NCI-H2029 (cell line): ENCODE measurements at places on chromosomes 7 and 10.

DNA sequence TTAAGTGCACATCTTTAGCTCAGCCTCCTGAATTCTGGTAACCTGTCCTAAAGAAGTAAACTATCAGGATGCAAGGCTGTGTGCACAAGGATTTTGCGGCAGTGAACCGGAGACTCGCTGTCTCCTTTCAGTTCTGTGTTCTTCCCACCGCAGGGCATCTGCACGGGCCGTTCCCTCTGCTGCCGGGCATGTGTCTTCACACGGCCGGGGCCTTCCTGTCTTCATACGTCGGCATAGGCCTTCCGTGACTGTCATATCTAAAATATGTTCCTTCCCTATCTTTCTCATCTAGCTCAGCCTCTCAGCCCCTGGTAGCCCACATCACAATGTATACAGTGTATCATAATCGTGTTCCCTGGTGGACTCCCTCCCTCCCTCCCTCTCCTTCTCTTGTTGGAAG is 16.4 kb downstream of the PALD1 start:
- no peak for DNase-seq

GRCh38 chr10:110273474-110273873 is 31.2 kb downstream of the SMNDC1 start:
- peak; percentile 0 for DNase-seq

DNA sequence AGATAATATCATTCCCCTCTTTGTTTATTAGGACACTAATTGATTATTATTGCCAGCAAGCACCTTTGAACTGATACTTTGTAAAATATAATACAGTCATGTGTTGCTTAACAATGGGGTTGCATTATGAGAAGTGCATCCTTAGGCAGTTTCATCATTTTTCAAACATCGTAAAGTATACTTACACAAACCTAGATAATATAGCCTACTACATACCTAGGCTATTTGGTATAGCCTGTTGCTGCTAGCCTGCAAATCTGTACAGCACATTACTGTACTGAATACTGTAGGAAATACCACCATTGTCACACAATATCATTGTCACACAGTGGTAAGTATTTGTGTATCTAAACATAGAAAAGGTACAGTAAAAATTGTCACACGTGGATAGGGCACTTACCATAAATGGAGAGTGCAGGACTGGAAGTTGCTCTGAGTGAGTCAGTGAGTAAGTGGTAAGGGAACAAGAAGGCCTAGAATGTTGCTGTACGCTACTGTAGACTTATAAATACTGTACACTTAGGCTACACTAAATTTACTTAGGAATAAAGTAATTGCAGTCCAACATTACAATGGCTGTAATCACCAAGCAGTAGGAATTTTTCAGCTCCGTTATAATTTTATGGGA is 70.7 kb downstream of the LCOR start:
- no peak for DNase-seq

DNA sequence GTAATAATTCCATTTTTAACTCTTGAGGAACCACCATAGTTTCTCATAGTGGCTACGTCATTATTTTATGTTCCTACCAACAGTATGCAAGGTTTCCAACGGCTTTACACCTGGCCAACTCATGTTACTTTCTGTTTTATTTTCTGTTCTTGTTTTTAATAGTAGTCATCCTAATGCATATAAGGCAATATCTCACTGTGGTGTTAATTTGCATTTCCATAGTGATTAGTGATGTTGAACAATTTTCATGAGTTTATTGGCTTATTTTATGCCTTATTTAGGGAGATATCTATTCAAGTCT is 465.5 kb upstream of the KLF6 start:
- no peak for DNase-seq

GRCh38 chr7:94595717-94596116 is 60.2 kb downstream of the SGCE start:
- DNase-seq: no peak

DNA sequence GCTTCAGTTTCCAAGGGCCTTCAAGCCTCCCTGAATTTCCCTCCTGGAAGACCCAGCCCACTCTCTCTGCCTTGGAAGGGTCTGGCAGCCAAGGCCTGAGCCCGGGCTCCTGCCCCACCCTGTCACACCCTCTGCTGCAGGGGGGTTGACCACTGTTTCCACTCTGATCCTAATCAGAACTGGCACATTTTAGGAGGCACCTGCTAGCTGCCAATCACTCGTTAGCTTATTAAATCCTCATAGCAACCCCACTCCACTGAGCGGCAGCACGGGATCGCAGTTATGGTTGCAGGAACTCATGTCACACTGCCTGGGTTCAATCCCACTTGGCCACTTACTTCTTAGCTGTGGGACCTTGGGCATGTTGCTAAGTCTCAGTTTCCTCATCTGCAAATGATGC is 12.9 kb downstream of the HSPB1 start:
- DNase-seq: no peak

DNA sequence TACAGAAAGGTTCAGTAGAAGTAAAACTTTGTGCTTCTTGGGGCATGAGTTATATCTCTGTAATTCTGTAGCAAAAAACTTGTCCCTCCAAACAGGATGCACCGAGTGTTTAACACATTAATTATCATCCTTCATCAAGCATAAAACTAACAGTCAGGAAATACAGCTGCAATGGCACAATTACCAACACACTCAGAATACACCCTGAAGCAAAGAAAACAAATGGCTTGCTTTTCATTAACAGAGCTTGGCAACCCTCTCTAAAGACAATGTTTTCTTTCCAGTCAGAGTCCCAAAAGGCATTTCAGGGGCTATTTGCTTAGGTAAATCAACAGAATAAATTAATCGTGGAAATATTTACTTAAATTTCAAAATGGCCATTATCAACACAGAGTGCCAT is 107.7 kb downstream of the ICA1 start:
- DNase-seq: peak; percentile 24
